ENCODE measurements at places on chromosomes 3 and 15.

DNA sequence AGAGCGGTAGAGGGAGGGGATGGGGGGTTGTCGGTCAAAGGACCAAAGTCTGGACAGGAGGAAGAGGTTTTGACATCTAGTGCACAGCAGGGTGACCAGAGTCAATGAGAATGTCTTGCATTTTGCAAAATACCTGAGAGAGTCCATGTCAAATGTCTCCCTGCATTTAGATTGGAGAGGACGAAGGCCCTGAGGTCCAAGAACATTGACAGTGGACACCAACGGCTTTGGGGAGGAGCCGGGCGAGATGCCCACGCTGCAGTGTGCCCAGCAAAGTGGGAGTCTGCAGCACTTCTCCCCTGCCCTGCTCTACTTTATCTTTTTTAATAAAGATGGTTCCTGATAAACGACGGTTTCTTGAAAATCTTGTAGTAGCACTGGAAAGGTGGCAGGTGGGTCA, 67.4 kb upstream of the TAMM41 start:
- DNase-seq: no peak

GRCh38 chr3:158680861-158681260, 8.4 kb upstream of the LXN start:
- no peak for DNase-seq

- no peak for DNase-seq
Observed at GRCh38 chr15:42279234-42279723, 6.0 kb upstream of the TMEM87A start.

DNA sequence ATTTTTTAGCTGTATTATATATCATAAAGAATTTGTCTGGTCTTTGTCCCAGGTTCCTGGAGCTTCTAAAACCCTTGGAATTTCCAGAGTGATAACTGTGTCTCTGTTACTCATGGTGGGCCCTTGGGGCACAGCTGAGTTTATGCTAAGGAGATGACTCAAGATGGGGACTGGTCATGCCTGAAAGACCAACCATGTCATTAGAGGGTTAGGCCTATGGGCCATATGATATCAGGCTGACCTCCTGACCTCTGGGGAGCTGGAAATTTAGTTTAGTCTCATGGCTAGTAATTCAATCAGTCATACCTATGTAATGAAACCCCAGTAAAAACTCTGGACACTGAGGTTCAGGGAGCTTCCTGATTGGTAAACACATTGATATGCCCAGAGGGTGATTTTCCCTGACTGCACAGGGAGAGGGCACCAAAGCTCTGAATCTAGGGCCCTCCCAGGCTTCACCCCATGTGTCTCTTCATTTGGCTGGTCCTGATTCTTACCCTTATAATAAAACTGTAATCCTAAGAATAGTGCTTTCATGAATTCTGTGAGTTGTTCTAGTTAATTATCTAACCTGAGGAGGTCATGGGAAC, 69.6 kb downstream of the EEFSEC start:
- no peak for DNase-seq

DNA sequence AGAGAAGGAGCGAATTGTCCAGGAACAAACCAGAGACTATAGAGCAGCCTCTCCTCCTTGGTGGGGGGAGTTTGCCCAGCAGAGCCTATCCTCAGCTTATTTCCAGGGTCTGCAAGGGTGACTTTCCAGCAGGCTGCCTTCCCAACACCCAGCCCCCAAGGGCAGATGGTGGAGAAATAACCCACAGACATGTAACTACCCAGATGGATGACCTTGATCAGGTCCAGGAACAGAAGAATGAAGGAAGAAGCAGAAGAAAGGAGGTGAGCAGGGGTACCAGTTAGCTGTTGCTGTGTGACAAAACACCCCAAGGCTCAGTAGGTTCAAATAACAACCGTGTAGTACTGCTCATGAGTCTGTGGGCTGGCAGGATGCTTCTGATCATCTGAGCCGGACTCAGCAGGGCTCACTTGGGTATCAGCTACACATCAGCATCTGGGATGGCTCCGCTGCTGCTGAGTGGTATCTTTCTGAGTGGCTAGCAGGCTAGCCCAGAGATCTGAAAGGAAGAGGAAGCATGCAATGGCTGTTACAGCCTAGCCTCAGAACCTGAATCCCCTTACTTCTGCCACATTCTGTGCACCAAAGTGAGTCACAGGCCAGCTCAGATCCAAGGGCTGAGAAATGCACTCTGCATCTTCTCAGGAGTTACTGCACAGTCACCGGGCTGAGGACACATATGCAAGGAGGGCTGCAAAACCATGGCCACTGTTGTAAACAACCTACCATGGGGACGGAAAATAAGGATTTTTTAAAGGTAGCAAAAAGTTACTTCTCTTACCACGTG, 22.2 kb upstream of the TXNRD3 start:
- DNase-seq: no peak

DNA sequence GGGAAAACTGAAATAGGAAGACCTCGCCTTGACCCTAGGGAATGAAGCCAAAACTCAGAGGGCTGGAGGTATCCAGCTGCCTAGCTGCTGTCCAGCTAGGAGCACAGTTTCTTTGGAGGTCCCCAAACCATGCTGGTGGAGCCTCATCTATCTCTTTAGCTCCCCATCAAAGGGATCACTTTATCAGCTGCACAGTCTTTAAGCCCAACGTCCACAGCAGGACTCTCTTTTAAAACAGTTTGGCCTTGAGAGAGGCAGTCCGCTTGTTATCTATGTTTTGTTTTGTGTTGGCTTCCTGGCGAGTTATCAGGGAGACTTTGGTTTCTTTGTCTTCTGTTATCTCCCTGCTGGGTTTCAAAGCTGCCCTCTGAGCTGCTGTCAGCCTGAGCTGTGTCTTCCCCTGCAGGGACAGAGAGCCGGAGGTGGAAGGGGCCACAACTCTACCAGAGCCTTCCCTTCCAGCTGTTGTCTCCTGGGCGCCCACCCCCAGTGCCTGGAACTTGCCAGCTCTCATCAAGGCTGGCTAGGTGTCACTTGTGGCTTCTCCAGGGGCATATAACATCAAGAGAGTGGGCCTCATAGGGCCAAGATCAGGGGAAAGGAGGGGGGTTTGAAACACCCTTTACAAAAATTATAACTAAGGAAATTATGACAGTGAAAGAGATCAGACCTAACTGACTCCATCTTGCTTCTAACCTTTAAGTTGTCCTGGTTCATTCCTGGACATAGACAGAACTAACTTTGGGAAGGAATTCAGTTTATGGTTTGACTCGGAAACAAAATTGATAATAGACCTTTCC, 61.4 kb upstream of the C15orf39 start:
- no peak for DNase-seq

DNA sequence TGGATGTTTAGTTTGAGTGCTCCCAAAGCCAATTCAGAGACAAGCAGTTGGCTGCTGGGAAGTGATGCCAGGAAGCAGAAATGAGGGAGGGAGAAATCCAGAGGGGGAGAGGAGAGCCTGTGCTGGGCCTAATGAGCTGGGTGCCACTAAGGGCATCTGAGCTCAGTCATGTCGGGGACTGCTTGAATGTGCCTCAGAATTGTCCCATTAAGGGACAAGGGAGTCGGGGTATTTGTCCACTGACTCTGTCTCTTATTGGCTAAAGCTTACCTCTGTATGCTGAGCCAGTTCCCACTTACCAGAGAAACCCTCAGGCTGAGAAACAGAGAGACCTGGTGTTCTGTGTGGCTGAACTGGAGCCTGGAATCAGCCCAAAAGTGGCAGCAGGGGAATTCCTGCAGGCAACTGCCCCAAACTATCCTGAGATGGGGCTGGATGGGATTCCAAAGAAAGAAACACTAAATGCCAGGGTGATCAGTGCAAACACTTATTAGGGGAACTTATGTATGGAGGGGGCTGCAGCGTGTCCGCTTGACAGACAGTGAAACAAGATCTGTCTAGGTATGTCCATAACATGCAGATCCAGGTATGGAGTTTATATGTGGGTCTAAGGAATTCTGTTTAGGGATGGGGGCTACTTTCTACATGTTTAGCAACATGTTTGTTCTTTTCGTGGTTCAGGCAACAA, 48.6 kb downstream of the NR1D2 start:
- no peak for DNase-seq

DNA sequence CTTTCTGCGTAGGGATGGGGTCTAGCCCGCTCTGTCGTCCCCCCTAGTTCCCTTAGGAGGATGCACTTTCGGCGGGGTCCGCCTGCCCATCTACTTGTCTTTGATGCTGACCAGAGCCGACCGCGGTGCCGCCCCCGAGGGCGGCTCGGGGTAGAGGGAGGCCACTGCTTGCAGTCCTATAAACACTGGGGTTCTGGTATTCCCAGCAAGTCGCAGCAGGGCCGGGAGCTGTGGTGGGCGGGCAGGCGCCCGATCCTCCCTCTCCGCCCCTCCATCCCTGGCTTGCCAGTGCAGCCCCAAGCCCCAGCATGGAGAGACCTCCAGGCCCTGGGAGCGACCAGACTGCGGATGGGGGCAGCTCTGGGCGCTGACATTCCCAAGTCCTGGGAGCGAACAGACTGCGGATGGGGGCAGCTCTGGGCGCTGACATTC, 830 bp downstream of the SEMA4B start:
- DNase-seq: no peak

DNA sequence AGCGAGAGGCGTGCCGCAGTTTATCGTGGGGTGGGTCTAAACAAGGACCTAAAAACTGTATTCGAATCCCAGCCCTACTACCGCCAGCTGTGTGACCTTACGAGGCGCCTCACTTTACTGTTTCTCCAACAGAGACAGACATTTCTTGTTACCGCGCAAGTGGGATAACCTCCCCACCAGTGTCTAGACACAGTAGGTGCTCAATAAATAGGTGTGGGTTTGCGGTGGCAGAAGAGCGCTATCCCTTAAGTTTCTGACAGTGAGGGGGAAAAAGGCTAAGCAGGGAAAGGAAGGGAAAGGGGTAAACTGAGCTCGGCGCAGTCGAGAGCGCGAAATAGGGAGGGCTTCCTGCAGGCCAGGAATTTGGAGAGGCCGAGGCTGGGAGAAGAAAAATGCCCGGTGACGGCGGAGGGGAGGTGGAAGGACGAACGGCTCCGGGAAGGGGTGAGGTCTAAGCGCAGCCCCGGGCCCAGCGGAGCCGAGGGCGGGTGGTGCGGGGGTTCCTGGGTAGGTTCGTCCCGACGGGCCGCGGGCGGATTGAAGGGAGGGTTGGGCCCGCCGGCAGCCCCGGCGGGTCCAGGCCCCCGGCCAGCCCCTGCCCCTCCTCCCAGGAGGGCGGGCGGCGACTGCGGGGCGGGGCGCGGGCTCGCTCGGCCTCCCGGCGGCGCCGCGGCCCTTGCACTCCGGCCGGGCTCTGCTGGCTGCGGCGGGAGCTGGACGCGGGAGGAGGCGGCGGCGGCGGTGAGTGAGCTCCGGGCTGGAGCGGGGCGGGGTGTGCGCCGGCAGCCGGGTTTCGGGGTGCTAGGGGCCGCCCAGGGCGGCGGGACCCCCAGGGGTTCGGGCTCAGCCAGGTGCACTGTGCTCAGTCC, at the start of gene CGNL1:
TSS of gene CGNL1 (plus strand) at position 679 of the 869 bp plus-strand sequence. CDS start 61,495 bp downstream, outside the sequence.
- no peak for DNase-seq

GRCh38 chr15:40471808-40472150, 995 bp downstream of the CHST14 start:
- DNase-seq: no peak

GRCh38 chr3:97968376-97968775, 3.9 kb downstream of the RIOX2 start:
- no peak for DNase-seq

- DNase-seq: no peak
Observed at GRCh38 chr3:186070550-186070949, 38.3 kb downstream of the ETV5 start.

- no peak for DNase-seq
Observed at GRCh38 chr15:85746641-85747040, 48.1 kb downstream of the KLHL25 start.

DNA sequence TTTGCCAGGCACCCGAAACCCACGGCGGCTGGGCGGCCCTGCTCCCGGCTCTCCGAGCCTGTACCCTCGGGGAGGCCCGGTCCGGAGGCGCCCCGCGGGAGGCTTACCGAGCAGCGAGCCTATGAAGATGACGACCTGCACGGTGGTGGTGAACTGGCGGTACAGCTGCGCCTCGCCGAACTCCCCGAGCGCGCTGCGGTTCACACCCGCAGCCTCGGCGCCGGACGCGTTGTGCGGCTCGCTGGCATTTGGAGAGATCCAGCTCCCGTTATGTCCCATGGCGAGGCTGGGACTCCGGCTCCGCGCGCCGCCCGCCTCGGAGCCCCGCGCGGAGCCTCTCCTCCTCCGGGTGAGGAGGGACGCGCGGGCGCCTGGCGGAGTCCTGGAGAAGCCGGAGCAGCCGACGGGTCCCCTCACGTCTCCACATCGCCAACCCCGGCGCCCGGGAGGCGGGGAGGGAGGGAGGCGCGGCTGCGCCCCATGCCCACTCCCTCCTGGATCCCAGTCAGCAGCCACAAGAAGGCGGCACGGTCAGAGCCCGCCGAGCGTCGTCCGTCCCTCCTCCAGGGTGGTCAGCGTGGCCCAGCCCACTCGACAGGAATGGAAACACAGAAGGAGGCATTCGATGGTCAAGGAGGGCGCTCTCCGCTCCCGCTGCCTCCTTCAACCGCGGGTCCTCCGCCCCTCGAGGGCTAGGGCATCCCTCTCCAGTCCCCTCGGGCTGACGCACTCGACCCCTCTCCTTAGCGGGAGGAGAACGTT, at the start of gene GPR176:
TSS of gene GPR176 (minus strand) at position 519 of the 762 bp plus-strand sequence. CDS start at position 279, 240 bp downstream.
- DNase-seq: peak; percentile 21

- no peak for DNase-seq
Observed at GRCh38 chr3:43455233-43455632, 166.6 kb downstream of the ANO10 start.

DNA sequence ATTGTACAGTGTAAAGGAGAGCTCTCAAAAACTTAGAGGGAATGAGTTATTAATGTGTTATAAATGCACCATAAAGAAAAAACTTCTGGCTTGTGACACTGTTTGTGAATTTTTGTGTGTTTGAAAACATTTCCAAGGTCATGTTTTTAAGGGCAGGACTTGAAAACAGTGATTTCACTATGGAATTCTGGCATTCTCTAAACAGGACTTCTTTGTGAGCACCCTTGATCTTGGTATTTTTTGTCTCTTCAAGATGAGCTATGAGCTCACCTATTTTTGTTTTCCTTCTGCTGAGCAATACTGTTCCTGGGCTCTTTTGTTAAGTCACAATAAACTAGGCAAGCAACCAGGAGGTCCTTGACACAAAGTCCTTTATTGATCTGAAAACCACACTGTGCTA, 284.4 kb downstream of the RBMS3 start:
- DNase-seq: no peak

GRCh38 chr15:80709542-80709941, 14.4 kb downstream of the ABHD17C start:
- no peak for DNase-seq

- no peak for DNase-seq
Observed at GRCh38 chr15:39078026-39078425, 502.9 kb upstream of the THBS1 start.

DNA sequence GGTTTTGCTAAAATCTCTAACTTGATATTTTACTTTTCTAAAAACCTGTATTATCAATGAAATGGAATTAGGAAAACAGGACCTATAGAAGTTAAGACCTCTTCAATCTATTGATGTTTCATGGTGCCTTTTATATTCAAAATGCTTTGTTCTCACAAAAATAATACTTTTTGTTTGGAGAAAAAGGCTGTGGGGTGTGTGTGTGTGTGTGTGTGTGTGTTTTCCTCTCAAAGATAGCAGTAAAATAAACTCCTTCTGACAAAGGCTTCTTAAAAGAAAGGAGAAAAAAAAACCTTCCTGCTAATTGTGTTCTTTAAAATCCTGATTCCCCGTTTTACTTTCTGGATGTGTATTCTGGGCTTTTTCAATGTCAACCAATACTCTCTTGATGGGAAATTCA, 54.5 kb downstream of the RBM6 start:
- no peak for DNase-seq
